Esophagus mucosa (tissue), 1 donor: ENCODE measurements at places on chromosomes 5 and 9. TPM values are rescaled to one million over a fixed set of nuclear protein-coding genes. Genes with fewer than 3 reads are reported as not detected.
A peak's percentile ranks its signal among the peaks of the same experiment; 100 is the strongest.

DNA sequence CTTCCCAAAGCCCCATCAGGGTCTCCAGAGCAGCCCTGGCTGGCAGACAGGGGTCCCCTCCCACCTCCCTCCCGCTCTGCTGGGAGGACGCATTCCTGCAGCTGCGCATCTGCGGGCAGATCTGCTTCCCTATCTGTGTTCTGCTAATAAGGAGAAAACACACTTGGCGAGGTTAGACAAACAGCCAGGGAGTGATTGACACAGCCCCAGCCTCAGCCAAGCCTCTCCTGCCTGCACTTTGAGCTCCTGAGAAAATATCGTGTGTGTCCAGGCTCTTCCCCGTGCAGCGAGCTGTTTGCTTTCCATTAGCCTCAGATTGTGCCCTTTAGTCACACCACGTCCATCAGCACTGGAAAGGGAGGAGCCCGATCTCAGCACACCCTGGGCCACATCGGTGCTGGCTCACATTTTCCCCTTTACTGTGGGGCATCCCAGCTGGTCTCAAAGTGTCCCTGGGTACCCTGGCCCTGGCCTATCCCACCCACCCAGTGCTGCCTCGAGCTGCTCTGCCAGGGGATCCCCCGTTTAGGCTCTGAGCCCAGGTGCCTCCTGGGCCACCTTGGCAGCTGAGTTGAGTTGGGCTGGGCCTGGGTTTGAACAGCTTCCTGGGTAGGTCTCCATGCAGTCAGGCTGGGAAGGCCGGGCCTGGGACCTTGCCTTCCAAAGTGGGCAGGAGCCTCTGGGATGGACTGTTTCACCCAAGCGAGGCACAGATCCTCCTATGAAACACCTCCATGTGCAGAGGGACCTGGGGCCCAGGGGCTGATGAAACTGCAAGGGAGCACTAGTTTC lies 61.1 kb downstream of the BARX1 start:
- no peak for ATAC-seq

- no peak for ATAC-seq
Observed at GRCh38 chr5:168965638-168966037, 335.3 kb downstream of the SLIT3 start.

DNA sequence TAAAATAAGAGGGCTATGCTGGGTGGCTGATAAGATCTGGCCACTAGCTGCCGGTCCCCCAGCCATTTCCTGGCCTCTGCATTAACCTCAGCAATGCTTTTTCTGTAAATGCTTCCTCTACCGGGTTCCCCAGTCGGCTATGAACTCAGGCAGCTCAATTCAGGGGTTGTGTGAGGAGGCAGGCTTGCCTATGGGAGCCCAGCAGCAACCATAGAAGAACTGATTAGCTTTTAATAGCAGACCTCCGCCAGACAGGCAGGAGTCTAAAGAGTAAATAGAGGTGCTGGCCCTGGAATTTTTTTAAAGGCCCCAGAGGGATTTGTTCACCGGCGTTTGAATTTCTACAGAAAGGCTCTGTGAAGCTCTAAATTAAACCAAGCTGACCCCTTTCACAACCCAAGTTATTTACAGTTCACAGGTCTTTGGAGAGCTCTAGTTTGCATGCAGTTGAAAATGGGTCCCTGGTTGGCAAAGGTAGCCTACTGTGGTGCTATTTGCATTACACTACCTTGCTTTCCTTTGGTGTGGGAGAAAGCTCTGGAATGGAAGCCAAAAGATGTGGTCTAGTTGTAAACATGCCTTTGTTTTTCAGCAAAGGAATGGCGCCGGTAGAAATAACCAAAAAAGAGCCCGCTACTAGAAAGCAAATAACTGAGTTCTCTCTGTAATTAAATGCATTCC lies 289.7 kb upstream of the SEMA6A start:
- ATAC-seq: no peak

- no peak for ATAC-seq
Observed at GRCh38 chr5:78354066-78354670, 6.2 kb upstream of the SCAMP1 start.

THOC3 gene
- total RNA-seq: 155 TPM

GRCh38 chr5:79955941-79956670 lies 35.0 kb downstream of the MTX3 start:
- ATAC-seq: peak; percentile 95

- peak; percentile 20 for ATAC-seq
Observed at GRCh38 chr5:58149746-58150145, 310.1 kb downstream of the PLK2 start.

PGM5 gene
- 4.1 TPM for total RNA-seq

DNA sequence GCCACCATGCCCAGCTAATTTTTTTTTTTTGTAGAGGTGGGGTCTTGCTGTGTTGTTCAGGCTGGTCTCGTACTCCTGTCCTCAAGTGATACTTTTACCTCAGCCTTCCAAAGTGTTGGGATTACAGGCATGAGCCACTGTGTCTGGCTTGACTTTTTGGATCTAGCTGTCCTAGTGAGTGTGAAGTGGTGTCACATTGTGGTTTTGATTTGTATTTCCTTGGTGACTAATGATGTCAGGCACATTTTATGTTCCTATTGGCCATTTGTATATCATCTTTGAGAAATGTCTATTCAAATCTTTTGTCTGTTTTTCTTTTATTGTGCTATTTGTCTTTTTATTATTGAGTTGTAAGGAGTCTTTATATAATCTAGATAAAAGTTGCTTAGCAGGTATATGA lies 53.5 kb upstream of the MCCC2 start:
- ATAC-seq: no peak

GRCh38 chr5:113321276-113321675 lies 113.5 kb downstream of the TSSK1B start:
- ATAC-seq: no peak

- no peak for ATAC-seq
Observed at GRCh38 chr5:159697530-159697929, 218.8 kb upstream of the ADRA1B start.

DNA sequence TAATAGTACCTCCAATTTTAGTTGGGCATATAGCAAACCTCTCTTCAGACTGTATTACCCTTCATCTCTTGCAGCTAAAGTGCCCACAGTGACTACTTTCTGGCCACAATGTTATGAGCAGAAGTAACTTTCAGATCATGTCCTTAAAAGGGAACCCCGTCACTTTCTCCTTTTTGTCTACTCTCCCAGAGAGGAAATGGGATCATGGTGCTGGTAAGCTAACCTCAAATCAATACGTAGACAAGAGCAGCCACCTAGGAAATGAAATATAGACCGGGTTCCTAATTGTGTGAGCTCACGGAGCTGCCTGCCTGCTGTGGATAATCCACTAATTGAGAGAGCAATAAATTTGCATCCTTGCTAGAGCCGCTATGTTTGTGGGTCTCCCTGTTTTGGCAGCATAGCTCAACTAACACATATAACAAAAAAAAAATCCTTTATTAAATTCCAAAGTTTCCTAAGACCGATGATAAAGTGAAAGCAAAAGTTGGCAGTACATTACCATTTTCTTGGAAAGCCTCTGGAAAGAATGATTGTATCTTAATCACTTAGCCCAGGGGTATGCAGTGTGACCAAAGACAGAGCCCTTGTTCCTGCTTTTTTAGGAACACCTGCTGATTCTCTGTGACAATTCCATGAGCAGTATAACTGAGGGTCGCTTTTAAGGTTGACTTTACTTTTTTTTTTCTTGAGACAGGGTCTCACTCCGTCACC lies 5.6 kb upstream of the IL7R start:
- ATAC-seq: no peak

GRCh38 chr9:93099551-93100275 lies 3.7 kb downstream of the CARD19 start:
- no peak for ATAC-seq
